ENCODE measurements at places on chromosomes 7 and 10. TPM values are rescaled to one million over a fixed set of nuclear protein-coding genes. Genes with fewer than 3 reads are reported as not detected.

Gene POT1
- 10.0 TPM for total RNA-seq

Gene PTPN20
- 3.9 TPM for total RNA-seq

Gene CDHR3
- total RNA-seq = 4.1 TPM

Gene EGFR
- 88.0 TPM for total RNA-seq

Gene HTR5A
- not detected for total RNA-seq

Gene CRHR2
- 0.02 TPM for total RNA-seq

Gene HSPA12A
- 9.8 TPM for total RNA-seq

Gene AGBL3
- total RNA-seq = 1.4 TPM

Gene OGA
- total RNA-seq = 63.4 TPM

Gene ZNF138
- 3.0 TPM for total RNA-seq

Gene KEL
- 0.08 TPM for total RNA-seq

Gene OAT
- total RNA-seq = 74.0 TPM

Gene ADAP1
- total RNA-seq = 4.1 TPM

Gene INPP5A
- total RNA-seq = 12.2 TPM

Data from A549 treated with AZD2906 at 1 μM for 4 hours (cell line).